ENCODE measurements at places on chromosomes 13 and 19.
A peak's percentile ranks its signal among the peaks of the same experiment; 100 is the strongest.

GRCh38 chr19:16369664-16370576 lies 45.3 kb downstream of the KLF2 start:
- no peak for DNase-seq

DNA sequence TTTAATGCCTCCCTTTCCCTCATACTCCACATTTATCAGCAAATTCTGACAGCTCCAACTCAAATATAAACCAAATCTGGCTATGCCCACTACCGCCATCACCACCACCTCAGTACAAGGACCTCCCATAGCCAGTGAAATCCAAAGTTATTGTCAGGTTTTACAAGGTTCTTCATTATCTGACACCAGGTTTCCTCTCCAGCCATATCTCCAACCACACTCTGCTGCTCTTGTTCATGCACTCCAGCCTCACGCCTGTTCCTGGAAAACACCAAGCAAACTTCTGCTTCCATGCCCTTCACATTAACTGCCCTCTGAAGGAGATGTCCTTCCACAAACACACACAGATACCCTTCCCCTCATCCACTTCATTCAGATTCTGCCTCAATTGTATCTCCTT lies 102.2 kb upstream of the MIR17HG start:
- DNase-seq = no peak

- DNase-seq = no peak
These were observed 106.8 kb downstream of the STOML3 start for GRCh38 chr13:38883783-38884182.

- DNase-seq = peak; percentile 64
These were observed 676.7 kb upstream of the SPRY2 start for GRCh38 chr13:81017513-81018152.

GRCh38 chr19:12353375-12353774 lies 12.1 kb downstream of the ZNF442 start:
- no peak for DNase-seq

GRCh38 chr13:79626924-79627323 lies 146.0 kb downstream of the NDFIP2 start:
- peak; percentile 64 for DNase-seq

- peak; percentile 17 for DNase-seq
These were observed 266.4 kb downstream of the NALCN start for GRCh38 chr13:101149735-101150384.

DNA sequence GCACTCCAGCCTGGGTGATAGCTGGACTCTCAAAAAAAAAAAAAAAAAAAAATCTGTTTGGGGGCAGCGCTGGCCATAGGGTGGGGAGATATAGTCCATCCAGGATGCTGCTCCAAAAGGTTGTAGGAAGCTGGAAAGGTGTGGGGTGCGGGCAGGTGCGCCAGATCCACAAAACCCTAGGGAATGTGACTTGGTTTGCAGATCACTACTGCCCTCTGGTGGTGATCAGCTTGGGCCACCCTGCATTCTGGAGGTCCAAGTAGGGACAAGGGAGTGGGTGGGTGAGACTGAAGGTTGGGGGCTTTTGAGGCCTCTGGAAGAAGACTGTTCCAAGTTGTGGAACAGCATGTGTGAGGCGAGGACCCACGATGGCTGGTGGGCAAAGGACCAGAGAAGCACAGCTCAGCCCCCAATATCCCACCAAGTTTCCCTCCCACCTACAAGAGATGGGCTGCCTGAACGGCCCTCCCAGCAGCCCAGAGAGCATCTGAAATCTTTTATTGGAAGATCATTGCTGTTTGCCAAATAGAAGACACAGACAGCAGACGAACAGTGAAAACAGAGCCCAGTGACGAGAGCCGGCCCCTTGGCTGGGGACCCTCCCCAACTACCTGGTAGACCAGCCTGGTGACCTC lies 10.4 kb upstream of the TYK2 start:
- peak; percentile 85 for DNase-seq

DNA sequence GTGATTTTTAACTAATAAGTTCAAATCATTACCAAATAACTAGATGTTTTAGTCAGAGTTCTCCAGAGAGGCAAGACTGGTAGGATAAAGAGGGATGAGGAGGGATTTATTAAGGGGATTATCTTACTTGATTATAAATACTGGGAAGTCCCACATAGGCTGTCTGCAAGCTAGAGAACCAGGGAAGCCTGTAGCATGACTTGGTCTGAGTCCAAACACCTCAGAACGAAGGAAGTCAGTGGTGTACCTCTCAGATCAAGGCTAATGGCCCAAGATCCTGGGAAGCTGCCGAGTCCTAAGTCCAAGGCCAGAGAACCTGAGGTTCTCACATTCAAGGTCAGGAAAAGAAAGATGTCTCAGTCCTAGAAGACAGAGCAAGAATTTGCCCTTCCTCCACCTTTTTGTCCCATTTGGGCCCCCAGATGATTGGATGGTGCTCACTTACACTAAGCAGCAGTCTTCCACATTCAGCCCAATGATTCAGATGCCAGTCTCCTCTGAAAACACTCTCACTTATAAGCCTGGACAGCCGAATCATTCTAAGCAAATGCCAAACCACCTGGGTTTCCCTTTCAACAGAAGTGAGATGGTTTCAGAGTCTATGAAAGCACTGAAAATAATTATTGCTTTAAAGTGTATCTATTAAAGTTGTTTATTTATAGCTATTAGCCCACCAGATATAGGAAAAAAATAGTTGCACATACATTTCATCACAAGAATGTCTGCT lies 1599.2 kb downstream of the OLFM4 start:
- no peak for DNase-seq

DNA sequence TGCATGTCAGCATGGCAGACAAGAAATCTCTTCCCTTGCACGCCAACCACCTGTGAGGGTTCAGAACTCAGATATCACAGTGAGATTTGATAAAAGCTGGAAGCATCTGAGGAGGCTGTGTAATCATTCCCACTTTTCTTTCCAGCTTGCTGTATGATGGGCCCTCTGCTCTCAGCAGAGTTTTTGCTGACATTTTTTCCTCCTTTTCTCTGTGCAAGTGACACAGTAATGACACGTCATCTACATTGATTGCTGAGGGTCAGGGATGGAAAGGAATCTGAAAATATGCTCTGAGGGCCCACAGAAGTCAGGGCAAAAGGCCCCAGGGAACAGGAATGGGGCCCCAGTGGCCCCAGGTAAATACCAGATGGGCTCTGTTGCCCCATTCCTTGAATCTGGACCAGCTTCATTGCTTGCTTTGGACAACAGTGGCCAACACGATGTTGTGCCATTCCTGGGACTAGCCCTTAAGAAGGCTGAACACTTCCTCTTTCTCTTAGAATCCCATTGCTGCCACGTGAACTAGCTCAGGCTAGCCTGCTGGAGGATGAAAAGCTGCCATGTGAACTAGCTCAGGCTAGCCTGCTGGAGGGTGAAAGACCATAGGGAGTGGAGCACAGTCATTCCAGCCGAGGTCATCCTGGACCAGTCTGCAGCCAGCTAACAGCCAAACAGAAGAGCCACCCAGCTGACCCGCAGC lies 68.2 kb downstream of the CACNA1A start:
- DNase-seq = no peak

GRCh38 chr19:18893587-18894253 lies 2.2 kb downstream of the CERS1 start:
- no peak for DNase-seq

DNA sequence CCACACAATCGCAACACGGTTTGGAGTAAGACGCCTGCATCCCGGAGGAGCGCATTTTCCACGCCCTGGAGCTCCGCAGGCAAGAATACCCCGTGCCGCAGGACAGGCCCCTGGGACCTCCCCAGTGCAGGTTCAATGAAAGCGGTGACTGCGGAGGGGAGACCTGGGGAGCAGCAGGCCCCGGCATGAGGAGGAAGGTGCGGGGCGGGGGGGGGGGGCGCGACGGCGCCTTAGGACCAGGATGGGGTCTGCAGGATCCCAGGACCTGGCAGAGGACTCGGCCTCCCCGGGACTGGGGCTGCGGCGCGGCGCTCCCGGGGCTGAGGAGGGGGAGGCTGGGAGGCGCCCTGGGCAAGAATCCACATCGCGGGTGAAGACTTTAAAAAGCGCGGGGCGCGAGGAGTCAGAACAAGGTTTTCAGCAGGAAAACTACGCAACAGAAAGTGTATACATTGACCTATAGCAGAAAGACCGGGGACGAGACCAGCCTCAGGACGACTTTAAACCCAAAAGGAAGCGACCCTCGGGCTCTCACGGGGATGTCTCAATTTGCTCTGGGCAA lies 432 bp downstream of the ZNF611 start:
- peak; percentile 14 for DNase-seq

GRCh38 chr19:16371540-16371986 lies 46.9 kb downstream of the KLF2 start:
- DNase-seq = no peak

DNA sequence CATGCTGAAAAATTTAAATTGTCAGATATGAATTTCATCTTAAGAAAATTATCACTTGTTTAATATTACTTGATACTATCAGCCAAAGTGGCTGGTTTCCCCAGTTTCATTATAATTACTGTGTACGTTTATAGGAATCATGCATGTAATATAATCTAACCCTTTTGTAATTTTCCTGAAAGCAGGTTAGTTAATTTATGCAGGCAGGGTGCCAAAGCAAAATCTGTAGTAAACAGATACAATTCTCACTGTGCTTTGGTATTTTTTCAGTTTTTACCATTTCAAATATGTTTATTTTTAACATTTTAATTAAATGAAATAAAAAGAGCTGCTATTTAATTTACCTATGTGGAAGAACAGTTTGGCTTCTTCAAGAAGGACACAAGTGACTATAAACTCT lies 1227.5 kb upstream of the MIR17HG start:
- no peak for DNase-seq

- DNase-seq = no peak
These were observed 34.3 kb downstream of the FAM216B start for GRCh38 chr13:42815681-42816080.

DNA sequence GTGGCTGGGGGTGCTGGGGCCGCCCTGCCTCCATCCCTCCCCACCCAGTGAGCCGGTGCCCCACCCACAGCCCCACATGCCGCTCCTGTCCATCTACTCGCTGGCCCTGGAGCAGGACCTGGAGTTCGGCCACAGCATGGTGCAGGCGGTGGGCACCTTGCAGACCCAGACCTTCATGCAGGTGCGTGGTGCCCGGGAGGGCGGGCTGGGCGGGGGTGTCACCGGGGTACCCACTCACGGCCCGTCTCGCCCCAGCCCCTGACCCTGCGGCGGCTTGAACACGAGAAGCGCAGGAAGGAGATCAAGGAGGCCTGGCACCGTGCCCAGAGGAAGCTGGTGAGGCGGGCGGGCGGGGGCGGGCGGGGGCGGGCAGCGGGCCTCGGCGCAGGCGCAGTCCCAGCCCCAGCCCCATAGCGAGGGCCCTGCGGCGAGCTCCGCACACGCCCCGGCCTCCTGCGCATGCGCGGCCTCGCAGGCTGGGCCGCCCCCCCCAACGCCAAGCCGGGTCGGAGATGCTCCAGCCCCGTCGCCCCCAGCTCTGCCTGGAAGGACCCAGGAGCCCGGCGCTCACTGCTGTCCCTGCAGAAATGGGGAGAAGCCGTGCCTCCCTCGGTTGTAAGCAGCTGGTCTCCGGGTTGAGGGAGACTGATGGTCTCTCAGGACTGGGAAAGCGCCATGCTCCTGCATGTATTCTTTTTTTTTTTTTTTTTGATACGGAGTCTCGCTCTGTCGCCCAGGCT lies 7.7 kb downstream of the ARHGAP45 start:
- DNase-seq = no peak

DNA sequence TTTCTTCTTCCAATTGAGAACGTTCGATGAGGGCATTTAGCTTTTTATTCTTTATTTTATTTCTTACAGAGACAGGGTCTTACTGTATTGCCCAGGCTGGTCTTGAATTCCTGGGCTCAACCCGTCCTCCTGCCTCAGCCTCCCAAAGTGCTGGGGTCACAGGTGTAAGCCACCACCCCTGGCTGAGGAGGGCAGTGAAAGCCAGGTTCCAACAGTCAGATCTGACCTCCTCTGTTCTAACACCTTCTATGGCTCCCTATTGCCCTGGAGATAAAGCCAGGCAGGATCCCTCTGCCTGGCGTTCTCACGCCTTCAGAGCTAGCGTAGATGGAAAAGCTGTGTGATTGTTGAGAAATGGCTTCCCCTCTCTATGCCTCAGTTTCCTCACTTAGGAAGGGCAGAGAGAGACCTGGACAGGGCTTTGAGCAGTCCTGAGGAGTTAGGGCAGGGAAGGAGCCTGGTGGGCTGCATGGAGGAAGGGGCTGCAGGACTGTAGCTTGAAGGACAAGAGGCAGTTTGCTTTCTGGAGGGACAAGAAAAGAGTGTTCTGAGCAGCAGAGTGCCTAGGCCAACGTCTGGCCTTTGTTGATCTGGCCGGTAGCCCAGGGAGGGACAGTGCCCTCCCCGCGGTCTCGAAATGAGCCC lies 5.5 kb downstream of the ARHGAP45 start:
- no peak for DNase-seq

GRCh38 chr19:42606660-42607351 lies 12.1 kb upstream of the CEACAM8 start:
- DNase-seq = peak; percentile 72

- no peak for DNase-seq
These were observed at the start of gene TMEM238 for GRCh38 chr19:55384131-55384919. Gene TMEM238, minus strand, starts transcription at chr19:55384292. Its CDS starts 33 bp downstream, at chr19:55384259.

DNA sequence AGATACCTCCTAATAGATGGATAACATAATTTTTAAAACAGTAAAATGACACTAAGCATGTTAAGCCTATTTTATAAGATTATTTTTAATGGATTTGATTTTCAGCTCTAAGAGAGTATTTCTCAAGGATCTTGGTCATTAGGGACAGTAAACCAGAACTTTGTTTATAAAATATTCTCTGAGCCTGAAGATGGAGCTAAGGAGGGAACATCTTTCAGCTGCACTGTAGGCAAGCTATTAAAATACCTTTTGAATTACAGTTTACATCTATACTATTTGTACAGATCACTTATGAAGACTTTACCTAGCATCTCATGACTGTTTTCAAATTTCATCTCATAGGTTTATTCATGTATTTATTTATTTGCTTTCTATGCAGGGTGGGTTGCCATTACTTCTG lies 345.3 kb downstream of the MYO16 start:
- no peak for DNase-seq

DNA sequence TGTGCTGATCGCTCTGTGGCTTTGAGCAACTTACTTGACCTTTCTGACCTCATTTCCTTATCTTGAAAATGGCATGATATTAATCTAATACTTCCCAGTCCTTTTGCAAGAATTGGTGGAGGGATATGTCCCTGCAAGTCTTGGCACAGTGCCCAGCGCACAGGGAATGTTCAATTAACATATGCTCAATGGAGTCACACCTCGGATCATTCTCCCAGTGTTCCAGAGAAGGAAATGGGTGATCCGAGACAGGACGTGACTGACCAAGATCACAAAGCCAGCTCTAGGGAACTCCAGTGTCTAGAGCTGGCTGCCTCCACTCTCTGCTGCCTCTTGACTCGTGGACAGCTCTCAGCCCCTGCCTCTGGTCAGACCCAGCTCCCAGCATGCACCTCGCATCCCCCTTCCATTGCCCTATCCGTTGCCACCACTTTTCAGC lies 3.6 kb downstream of the CDC42EP5 start:
- DNase-seq = peak; percentile 60

GRCh38 chr19:31135841-31136240 lies 213.4 kb downstream of the TSHZ3 start:
- peak; percentile 94 for DNase-seq

Measured in epithelial cell of esophagus (primary cell).